Inflammatory macrophage treated with lipopolysaccharide for 4 hours (primary cell): ENCODE measurements at places on chromosomes 7 and 10.
A peak's percentile ranks its signal among the peaks of the same experiment; 100 is the strongest.

DNA sequence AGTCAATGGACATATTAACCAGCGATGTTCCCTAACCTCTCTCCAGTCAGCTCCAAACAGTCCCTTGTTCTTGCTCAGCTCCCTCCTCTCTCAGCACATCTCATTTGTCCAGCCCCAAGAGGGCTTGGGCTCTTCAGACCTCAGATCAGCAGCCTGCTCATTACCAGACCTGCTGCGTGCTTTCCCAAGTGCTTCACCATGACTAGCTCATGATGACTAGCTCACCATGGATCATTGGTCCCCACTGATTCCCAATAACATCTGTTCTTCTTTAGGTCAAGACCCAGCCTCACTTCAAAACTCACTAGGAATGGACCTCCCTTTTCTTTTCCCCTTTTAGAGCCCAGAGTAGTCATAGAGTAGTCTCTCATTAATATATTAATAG, 121.9 kb downstream of the SLC16A9 start:
- DNase-seq, result no peak

- DNase-seq, result no peak
Measured at GRCh38 chr10:128708182-128708581, 582.0 kb upstream of the MKI67 start.

DNA sequence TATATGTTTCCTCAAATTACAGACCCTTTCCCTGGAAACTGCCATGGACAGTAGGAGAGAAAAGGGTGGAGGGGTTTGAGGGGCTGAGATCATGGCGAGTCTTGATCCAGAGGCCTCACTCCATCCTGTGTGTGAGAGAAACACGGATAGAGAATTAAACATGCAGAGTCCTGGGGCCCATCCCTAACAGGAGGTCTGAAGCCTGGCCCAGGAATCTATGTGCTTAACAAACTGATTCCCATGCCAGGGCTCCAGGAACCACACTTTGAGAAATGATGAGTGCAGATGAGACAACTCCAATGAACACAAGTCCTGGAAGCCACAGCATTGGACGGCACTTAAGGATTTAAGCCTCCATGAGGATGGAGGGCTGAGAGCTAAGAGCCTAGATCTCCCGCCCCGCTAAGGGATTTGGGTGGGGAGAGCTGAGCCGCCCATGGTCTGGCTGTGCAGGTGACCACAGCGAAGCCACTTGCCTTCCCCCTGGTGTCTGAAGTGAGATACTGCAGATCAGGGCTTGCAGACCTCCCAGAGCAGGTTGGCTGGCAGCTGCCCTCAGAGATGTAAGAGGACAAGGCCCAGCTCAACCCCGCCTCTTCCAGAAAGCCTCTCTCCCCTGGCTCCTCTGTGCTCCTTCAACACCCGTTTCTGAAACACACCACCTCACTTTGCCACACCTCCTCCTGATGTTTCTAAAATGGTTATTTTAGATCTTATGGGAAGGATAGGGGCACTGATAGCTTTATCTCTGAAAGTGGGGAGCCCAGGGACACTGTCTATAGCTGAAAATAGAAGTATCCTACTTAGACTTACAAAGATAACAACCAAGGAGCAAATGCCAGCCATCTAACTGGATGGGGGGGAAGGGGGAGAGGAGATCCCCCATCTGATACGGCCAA, 24.8 kb upstream of the EIF5AL1 start:
- DNase-seq, result peak; percentile 50

DNA sequence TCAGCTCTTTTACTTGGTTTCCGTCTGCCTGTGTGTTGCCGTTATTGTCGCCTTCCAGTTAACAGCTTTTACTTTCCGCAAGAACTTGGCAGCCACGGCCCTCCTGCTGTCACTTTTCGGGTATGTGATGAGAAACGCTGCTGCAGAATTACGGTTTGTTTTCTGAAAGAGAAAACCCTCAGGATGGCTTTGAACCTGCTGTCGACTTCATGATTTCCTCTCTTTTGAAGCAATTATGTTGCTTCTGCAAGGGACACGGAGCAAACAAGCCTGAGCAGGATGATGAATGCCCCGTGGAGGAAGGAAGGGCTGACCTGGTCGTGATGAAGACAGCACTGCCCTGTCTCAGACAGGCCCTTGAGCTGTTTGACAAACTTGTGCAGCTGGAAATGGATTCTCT, 339.8 kb downstream of the ABCA13 start:
- no peak for DNase-seq

DNA sequence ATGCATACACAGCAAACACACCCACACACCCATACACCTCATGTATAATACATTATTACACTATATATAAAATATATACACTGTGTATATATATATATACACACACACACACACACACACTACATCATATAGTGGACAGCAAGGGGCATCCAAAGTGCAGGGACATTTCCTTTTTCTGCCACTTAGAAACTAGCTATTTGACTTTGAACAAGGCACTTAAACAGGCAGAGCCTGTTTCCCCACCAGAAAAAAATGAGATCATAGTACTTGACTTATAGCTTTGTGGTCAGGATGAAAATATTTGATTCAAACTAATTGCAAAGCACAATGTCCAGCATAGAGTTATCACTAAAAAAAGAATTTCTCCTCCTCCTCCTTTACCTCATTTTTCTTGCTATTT, 254.3 kb upstream of the NPVF start:
- DNase-seq, result no peak

GRCh38 chr10:31320550-31321211, 1.7 kb downstream of the ZEB1 start:
- DNase-seq, result no peak

GRCh38 chr10:103476046-103476768, 2.8 kb downstream of the CALHM3 start:
- DNase-seq, result peak; percentile 21

DNA sequence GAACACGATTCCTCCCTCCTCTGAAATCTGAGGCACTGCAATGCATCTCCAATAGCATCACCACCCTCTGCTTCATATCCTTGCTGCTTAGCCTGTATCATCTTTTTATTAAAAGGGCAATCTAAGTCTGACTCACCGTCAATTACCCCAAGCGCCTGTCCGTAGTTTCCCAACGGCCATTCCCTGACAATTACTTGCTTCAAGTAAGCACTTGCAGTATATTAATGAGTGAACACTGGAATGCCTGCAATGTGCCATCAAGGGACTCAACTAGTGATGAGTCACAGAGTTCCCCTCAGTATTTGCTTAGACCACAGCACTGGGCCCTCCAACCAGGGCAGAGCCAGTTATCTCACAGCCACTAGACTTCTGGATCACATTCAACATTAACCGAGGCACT, 19.5 kb upstream of the PPP1R3C start:
- no peak for DNase-seq

GRCh38 chr7:93161181-93161762, 13.1 kb upstream of the SAMD9L start:
- no peak for DNase-seq

- no peak for DNase-seq
Measured at GRCh38 chr7:28524978-28525377, 112.7 kb downstream of the CREB5 start.

DNA sequence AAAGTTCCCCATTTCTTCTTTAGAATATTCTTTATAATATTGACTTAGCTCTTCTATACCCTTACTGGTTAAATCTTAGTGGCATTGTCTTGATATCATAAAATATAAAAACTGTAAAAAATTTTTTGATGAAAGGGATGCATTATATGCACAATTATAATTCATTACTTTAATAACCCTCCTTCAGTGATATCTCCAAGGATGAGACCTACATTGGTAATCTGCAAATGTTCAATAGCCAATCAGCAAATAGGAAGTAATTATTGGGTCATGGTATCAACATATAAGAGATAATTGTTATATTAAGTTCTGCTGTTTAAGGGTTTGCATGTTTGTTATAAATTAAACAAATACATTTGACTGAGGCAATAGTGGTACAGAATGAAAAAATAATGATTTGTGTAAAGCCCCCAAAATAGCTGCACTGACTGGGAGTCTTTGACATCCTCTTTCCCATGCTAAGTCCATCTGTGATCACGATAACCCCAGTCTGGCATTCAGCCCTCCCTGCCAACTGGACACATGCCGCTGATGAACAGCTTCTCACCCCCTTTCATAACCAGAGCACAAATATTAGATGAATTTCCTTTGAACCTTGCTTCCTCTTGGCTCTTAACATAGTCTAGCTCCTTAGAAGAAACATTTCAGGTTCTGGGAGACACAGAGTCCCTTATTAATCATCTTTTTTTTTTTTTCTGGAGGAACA, 169.5 kb downstream of the CPED1 start:
- no peak for DNase-seq

DNA sequence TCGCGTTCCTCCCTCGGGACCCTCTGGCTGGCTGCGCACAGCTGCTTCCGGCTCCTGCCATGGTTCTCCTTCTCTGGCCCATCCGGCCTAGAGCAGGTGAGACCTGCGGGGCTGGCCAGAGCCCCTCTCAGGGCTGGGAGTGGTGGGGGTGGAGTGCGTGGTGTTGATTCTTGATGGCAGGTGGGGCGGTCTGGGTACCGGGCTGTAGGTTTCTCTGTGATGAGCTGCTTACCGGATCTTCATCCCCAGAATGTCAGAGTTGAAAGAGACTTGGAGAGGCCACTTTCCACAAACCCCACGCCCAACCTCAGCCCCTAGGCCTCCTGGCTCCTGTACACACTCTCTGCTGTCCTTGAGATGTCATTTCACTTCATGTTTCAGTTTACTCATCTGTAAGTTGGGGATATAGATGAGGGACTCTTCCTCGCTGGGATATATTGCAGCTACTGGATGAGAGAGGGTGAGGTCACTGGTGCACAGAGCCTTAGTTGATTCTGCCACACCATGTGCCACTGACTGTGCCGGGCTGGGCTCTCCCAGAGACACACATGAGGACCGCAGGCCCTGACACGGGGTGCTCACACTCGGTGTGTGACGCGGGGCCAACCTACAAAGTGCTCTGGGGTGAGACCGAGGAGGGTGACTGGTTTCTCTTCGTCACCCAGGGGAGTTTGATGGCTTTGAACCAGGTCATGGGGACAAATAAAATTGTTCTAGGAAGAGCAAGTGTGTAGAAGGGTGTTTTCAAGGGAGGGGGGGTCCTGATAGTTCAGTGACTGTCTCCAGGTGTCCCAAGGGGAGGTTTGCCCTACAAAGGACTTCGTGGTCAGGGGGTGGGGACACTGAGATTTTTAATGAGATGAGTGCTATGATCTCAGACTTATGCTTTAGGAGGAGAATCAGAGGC, 29.5 kb downstream of the ZNF775 start:
- no peak for DNase-seq

GRCh38 chr7:76347710-76348109, 11.1 kb downstream of the YWHAG start:
- DNase-seq, result no peak

- no peak for DNase-seq
Measured at GRCh38 chr10:22690158-22690557, 24.2 kb downstream of the PIP4K2A start.

DNA sequence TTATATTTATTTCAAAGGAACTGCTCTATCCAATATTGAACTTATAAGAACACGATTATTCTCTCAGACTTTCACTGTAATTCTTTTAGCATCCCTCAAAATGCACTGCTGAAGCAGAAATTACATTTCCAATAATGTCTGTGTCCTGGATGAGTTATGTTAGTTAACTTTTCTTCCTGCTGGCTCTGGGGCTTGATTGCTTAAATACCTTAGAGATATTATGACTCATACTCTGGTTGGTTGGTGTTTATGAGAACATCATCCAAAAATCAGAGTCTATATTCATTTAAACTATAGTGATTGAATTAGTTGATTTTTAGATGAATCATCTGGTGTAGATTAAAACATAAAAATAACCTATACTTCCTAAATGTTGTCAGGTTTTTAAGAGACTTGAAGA, 246.3 kb upstream of the VWC2 start:
- DNase-seq, result no peak

DNA sequence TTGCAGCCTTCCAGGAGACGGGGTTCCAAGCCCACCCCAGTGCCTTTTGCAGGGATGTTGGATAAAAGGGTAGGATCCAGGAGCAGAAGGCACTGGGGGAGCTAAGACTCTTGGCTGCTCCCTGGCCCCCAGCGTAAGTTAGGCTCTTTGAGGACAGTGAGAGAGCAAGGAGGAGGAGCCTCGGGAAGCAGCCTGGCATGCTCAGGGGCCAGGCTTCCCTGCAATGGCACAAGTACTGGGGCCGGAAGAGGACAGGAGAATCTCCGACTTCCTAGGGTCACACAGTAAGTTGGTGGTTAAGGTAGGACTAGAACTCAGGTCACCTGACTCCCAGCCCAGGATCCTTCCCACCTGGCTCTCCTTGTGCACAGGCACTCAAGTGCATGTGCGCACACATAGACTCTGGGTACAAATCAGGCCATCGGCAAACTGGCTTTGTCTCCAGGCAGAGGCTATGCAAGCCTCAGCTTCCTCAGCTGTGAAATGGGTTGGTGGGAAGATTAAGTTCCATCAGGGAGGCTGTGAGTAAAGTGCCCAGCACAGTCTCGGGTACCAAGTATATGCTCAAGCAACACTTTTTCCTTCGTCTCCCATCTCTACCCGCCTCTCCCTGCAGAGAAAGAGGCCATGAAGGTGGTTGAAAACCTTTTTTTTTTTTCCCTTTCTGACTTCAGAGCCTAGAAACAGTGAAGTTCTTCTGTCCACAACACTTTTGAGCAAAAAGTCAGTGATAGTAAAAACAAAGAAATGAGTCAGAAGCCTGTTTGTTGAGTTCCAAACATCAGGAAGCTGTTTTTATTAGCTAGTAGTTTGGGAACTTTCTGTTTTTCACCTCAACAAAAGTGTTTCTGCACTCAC, 79.1 kb downstream of the NEURL1 start:
- DNase-seq, result no peak

GRCh38 chr10:102763037-102763607, 19.4 kb downstream of the WBP1L start:
- DNase-seq, result no peak

DNA sequence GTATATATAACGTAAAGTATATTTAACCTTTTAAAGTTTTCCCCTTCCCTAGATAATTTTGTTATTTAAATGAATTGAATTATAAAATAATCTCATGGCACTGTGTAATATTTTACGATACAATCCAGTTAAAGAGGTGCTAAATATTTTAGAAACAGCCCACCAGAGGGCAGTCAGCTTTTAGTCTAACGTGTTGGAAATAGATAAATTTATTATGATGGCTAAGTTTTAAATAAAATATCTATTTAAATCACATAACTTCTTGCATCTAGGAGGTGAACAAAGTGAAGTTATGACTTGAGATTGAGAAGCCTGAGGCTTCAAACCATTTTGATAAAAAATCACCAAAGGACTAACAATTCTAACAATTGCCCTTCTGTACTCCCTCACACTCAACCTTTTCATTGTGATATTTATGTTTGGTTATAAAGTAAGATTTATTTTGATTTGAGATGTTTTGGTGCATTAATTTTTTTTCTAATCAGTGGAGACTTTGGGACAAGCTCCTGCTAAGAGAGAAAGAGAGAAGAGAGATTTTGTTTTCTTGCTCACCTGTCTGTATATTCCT, 171.5 kb upstream of the SP4 start:
- peak; percentile 67 for DNase-seq

- DNase-seq, result peak; percentile 39
Measured at GRCh38 chr10:99983280-99983988, 26.3 kb downstream of the DNMBP start.

DNA sequence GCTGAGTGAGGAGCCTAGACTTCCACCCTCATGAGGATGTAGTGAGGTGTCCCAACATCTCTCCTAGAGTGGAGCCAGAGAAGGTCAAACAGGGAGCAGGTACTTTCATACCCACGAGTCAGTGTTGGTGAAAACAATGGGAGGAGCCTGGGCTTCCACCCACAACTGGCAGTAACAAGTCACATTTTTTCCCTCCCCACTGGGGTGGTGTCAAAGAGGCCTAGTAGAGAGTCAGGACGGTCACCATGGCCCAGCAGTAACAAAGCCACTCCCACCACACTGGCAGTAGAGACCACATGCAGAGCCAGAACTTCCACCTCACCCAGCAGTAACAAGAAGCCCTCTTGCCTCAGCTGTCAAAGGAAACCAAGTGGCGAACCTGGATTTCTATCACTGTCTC, 280.2 kb upstream of the IMMP2L start:
- DNase-seq, result no peak
